NCI-H1930 (cell line): ENCODE measurements at places on chromosomes 3 and 15.

DNA sequence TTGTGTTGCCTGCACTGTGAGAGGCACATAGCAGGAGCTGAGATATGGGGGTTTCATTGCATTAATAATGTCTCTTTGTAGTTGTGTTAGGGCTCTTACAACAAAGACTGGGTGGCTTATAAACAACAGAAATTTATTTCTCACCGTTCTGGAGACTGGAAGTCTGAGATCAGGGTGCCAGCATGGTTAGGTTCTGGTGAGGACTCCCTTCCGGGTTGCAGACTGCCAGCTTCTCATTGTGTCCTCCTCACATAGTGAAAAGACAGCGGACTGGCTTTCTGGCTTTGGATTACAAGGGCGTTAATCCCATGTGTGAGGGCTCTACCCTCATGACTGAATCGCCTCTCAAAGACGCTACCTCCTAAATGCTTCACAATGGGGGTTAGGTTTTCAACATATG is 20.6 kb downstream of the TMEM108 start:
- DNase-seq = no peak

GRCh38 chr3:153285194-153285641 is 123.2 kb downstream of the RAP2B start:
- DNase-seq = no peak

- peak; percentile 15 for DNase-seq
These were observed 165.6 kb downstream of the GMNC start for GRCh38 chr3:190696777-190697501.

GRCh38 chr3:5428607-5429516 is 241.4 kb downstream of the EDEM1 start:
- no peak for DNase-seq

DNA sequence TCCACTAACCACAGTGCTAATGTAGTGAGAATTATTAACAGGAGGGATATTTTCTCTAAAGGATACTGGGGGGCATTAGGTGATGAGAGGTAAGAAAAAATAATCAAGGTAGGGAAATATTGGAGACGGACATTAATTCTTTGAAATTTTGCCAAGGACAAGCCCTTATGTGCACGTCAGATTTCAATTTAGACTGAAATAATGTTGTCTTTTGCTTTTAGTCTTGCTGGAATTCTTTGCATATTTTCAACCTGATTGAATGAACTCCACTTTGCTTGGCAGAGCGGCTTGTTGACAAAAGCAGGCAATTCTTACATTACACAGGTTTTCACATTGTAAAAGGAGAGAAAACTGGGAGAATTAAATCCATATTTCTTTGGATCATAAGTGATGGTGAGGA is 25.0 kb upstream of the C3orf52 start:
- DNase-seq = no peak

- no peak for DNase-seq
These were observed 65.8 kb upstream of the LEKR1 start for GRCh38 chr3:156760333-156760732.

GRCh38 chr3:15009167-15009566 is 55.9 kb downstream of the MRPS25 start:
- no peak for DNase-seq

- DNase-seq = no peak
These were observed 258.7 kb downstream of the SLCO3A1 start for GRCh38 chr15:92112180-92112579.

GRCh38 chr3:50662408-50662807 is 12.3 kb upstream of the DOCK3 start:
- no peak for DNase-seq

DNA sequence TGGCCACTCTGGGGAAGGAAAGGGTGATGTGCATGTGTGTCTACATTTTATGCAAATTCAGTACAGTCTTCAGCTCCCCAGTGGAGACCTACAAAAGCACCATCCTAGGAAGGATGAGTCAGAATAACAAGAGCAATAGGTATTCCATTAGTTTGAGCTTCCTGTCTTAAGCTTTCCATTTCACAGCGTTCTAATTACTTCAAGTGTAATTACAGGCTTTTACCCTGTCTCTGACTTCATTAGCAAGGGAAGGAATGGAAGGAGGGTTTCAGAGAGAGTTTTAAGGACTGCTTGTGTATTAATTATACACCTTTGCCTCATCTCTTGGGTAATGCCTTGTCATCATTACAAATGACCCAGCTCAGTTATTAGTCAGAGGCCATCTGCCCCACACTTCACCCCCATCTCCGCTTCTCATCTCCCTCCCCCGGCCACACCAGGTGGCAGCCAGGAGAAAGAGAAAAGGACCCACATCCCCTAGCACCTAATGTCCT is 202.8 kb upstream of the MRPL3 start:
- no peak for DNase-seq

DNA sequence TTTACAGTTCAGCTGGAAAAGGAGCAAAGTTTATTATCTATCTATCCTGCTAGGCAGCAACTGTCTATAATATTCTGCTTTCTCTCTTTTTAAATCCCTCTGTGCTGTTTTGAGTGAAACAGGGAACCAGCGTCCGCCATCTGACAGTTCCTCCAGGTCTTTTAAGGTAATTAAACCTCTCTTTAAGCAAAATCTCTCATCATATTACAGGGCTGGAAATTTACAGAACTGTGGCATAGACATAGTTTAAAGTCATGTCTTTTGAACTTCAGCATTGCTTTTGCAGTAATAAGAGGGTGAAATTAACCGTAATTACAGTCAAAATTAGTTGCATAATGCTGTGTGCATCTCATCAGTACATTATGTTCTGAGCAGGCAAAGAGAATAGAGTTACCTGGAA is 263.4 kb upstream of the KCNMB2 start:
- no peak for DNase-seq
